ENCODE measurements at places on chromosomes 7 and 10.

GRCh38 chr10:69994262-69994661, 58.4 kb upstream of the MACROH2A2 start:
- DNase-seq = peak; percentile 90

GRCh38 chr10:22704471-22704911, 9.9 kb downstream of the PIP4K2A start:
- DNase-seq = no peak

- DNase-seq = no peak
Observed at GRCh38 chr10:101901340-101901739, 57.7 kb upstream of the KCNIP2 start.

DNA sequence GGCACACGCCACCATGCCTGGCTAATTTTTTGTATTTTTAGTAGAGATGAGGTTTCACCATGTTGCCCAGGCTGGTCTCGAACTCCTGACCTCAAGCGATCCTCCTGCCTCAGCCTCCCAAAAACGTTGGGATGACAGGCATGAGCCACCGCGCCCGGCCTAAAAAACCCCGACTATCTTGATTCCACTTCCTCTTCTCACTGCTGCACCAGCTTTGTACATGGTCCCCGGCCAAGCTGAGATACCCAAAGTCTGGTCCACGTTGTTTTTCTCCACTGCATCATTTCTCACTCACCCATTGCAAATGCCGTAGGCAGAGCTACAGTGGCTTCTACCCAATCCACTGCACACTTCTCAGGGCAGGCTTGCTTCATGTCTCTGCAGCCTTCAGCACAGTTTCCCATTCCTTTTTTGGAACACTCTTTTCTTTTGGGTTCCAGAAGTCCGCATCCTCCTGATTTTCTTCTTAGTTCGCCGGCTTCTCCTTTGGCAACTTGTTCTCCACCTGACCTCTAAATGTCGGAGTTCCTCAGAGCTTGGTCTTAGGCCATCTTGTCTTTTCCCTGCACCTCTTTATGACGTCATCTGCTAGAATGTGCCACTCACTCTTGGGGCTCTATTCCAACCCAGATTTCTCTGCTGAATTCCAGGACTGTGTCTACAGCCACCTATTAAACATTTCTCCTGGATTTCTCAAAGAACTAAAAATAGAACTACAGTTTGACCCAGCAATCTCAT, 6.0 kb upstream of the GNB2 start:
- no peak for DNase-seq

- no peak for DNase-seq
Observed at GRCh38 chr10:70323697-70324338, 40.0 kb upstream of the NPFFR1 start.

DNA sequence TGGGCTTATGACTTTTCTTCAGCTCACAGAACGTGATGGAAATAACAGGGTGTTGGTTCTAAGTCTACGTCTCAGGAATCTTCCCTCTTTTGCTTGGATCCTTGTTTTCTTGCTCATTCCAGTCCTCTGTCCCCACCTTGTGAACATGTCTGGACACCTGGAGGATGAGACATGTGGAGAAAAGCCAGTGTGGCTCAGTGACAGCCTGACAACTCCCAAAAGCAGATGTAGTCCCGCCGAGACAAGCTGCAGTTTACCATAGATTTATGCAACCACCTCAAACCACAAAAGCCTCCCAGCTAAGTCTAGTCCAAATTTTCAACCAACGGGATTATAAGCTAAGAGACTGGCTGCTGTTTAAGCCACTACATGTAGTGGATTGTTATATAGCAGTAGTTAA, 476.1 kb downstream of the SH2D4B start:
- DNase-seq = no peak

- peak; percentile 54 for DNase-seq
Observed at GRCh38 chr10:60846173-60846572, 67.9 kb downstream of the CDK1 start.

GRCh38 chr10:123496996-123497660, 169.0 kb upstream of the GPR26 start:
- DNase-seq = no peak

DNA sequence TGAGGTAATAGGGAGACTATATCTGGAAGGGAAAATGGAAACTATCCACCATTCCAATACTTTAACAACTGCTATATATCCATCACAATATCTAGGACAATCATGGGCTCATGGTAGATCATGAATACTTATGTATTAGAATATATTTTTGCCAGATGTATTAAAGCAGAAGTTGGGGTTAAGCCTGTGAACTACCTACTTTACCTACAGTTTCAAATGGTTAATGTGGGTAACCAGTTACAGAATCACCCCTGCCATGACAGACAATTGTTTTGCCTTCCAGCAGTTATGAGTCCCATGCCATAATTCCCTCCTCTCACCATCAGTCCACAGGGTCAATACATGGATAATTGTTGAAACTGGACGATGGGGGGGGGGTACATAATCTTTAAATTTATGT, 29.9 kb upstream of the RAPGEF5 start:
- no peak for DNase-seq

DNA sequence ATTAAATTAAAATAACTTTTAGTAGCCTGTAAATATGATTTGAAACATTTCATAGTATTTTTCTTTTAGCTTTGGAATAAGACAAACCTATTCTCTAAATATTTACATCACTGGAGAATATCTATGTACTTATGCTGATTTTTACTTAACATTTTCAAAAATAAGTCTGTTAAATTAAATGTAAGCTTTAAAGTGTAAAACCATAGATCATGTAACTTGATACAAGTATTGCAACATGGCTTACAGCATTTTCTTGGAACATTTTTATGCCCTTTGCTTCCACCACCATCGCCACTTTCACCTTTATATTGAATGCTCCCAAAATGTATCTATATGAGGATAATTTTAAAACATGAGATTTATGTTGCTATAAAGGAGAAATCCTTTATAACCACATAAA, 427.1 kb downstream of the GFRA1 start:
- no peak for DNase-seq

DNA sequence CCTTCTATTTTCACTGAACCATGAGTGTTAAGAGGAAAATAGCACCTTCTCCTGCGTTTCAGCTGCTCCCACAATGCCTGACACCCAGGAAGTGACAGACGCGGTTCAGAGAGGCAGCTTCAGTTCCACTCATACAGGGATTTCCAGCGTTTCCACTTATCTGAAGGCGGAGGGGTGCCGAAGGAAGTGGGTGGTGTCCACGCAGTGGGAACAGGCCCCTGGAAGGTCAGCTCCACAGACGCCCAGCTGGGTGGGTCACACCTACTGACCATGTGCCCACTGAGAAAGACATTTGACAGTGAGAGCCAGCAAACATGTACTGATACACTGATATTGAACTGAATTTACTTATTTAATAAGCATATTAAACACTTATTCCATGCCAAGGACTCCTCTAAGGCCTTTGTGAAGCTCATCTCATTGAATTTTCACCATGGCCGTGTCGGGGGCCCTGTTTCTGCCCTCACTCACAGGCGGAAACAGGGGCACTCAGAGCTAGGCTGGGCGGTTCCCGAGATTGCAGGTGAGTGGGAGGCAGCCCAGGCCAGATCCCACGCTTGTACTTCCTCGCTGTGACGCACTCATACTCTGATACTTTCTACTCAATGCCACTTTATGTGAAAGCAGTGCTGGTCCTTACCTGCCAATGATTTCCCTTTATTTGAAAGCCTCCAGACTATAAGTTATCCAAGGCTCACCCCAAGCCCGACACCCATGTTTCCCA, 96.8 kb downstream of the TCERG1L start:
- DNase-seq = no peak

- peak; percentile 5 for DNase-seq
Observed at GRCh38 chr10:93680412-93681047, 21.9 kb downstream of the FRA10AC1 start.

- no peak for DNase-seq
Observed at GRCh38 chr10:86130737-86131475, 235.7 kb downstream of the GRID1 start.

- DNase-seq = no peak
Observed at GRCh38 chr7:23662124-23662983, 17.6 kb upstream of the FAM221A start.

Measured in urothelium cell line (cell line).